ENCODE measurements at places on chromosomes 4 and X. TPM values are rescaled to one million over a fixed set of nuclear protein-coding genes. Genes with fewer than 3 reads are reported as not detected.

CYTL1 gene
- 1.2 TPM for total RNA-seq

ETDA gene
- total RNA-seq, result not detected

LRAT gene
- not detected for total RNA-seq

PDLIM3 gene
- total RNA-seq, result 17.3 TPM

GAGE2A gene
- not detected for total RNA-seq

PDE5A gene
- total RNA-seq, result 30.0 TPM

C4orf50 gene
- total RNA-seq, result under 0.01 TPM

SPATA18 gene
- total RNA-seq, result 3.1 TPM

LRP2BP gene
- total RNA-seq, result 2.1 TPM

All from subcutaneous adipose tissue (tissue), 4 donors.